AG20443 (cell line): ENCODE measurements at places on chromosomes 5 and 9.

DNA sequence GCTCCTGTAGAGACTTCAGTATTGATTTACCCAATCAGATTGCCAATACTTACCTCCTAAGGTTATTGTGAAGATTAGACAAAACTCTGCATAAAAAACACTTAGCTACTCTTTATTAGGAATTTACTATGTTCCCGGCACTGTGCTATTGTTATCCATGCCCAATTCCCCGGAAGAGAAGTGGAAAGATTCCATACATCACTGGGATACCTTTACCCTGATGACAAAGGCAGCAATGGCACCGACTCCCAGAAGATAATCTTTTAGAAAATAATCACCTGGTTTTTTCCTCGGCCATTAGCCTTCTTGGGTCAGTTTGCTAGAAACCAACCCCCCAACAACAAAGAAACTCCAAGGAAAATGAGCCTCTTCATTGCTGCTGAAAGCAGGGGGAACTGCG lies 226.0 kb downstream of the SNX18 start:
- no peak for DNase-seq

DNA sequence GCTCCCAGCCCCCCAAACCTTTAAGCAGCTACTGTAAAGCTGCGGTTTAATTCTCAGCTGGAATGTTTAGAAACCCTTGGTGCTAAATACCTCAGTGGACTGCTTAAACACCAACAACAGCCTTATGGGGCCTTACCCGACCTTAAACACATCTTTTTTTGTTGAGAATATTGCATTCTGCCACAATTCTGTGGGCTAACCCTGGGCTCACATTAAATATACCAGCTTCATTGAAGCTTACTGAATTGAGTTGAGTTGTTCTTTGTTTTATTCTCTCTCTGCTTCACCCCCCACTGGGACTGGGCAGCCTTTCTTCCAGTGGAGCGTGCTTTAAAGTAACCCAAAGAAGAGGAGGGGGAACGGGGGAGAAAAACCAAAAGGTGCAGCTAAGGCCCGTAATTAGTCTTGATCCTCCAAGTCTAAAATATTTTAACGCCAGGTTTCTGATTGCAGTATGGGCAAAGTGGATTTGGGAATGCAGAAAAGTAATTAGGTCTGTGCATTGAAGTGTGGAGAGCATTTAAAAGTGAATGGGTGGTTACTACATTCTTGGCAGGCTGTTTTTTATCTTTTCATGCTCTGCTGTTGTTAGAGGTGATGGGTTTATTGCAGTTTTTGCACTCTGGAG lies 281.2 kb downstream of the NR2F1-AS1 start:
- DNase-seq: no peak

- no peak for DNase-seq
Observed at GRCh38 chr5:139382807-139383206, 290 bp downstream of the SLC23A1 start.

- no peak for DNase-seq
Observed at GRCh38 chr9:8823131-8823895, 1023.7 kb upstream of the DMAC1 start.

- peak; percentile 66 for DNase-seq
Observed at GRCh38 chr9:69898714-69899209, 78.1 kb downstream of the CFAP95 start.

- peak; percentile 44 for DNase-seq
Observed at GRCh38 chr9:128286440-128286839, 10.4 kb downstream of the SWI5 start.

GRCh38 chr5:13558408-13558807 lies 386.1 kb downstream of the DNAH5 start:
- no peak for DNase-seq

- peak; percentile 14 for DNase-seq
Observed at GRCh38 chr9:20552874-20553557, 69.3 kb downstream of the MLLT3 start.

GRCh38 chr5:55623789-55624188 lies 88.3 kb downstream of the SLC38A9 start:
- DNase-seq: no peak

DNA sequence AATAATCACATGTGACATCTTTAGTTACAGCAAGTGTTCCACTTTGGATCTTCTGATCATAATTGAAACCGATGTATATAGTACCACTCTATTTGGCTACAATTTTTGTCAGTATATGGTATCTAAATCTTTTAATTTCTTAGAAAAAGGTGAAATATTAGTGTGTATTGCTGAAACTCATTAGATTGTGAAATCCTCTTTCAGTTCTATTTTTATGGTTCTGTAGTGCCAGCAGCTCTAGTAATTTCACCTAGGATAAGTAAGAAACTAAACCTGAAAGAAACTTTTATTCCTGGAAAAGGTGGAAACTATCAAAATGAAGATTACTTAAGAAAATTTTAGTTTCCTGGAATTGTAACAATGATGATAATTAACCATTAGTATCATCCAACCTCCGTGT lies 370.9 kb downstream of the NNT start:
- no peak for DNase-seq
